ENCODE measurements at places on chromosomes 5 and 9.

- no peak for DNase-seq
Measured at GRCh38 chr9:78053627-78054026, 22.0 kb upstream of the GNAQ start.

DNA sequence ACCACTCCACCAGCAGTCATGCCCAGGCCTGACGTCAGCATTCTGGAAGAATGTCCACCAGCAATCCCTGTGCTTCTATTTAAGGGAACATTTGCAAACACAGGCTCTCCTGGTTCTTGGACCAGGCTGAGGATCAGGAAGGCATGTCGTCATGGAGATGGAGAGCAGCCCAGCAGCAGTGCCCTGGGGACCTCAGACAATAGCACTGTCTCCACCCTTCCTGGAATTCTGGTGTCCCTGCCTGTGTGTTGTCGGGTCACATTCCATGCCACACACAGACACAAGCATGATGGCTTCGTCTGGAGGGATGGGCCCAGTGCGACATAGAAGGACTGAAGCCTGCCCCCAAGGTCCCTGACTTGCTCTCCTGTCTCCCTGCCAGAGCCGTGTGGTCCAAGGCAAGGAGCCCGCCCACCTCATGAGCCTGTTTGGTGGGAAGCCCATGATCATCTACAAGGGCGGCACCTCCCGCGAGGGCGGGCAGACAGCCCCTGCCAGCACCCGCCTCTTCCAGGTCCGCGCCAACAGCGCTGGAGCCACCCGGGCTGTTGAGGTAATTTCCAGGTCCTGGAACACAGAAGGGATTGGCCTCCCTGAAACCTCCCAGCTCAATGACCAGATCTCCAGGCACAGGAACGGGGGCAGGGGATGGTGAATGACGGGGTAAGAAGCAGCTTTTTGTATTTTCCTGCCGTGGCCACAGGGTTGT, 43.8 kb downstream of the STOM start:
- DNase-seq: no peak

DNA sequence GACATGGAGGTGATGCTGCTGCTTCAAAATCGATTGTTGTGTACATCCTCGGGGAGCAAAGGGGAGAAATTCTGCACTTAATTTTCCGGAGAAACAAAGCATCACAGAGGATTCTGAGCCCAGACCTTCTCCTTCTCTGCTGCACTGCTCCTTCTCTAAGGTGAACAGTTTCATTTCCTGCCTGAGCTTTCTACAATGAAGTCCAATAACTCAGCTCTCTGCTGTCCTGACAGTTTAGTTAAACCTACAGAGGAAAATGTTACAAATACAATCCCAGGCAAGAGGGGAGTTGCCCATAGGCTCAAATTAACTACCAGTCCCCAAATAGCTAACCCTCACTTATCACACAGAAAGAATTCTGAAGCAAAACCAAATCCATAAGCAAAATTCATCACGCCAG, 206.3 kb downstream of the EFNA5 start:
- no peak for DNase-seq

GRCh38 chr9:38083858-38084555, 15.0 kb upstream of the SHB start:
- DNase-seq: no peak

GRCh38 chr5:132773601-132774355, 3.3 kb downstream of the SEPTIN8 start:
- peak; percentile 52 for DNase-seq

DNA sequence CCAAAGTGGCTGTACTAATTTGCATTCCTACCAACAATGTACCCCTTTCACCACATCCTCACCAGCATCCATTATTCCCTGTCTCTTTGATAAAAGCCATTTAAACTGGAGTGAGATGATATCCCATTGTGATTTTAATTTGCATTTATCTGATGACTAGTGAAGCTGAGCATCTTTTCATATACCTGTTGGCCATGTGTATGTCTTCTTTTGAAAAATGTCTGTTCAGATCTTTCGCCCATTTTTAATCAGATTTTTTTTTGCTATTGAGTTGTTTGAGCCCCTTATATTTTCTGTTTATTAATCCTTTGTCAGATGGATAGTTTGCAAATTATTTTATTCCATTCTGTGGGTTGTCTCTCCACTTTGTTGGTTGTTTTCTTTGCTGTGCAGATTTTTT, 121.0 kb upstream of the LRRTM2 start:
- no peak for DNase-seq

DNA sequence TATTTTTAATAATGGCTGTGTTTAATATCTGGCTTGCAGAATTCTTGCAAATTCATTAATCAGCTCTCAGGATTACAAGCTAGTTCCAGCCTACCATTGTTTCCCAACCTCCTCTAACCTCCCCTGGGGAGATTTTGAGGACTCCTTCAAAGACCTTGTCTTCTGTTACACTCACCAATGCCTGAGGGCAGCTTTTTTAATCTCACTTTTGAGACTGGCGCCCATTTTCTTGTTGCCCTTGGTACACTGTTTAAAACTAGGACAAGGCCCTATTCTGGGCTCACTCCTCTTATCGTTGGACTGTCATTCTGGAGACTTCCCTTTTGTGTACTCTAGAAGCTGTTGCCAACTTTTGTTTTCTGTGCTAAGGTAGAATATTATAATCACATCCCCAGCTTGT, 13.6 kb upstream of the EQTN start:
- DNase-seq: no peak

DNA sequence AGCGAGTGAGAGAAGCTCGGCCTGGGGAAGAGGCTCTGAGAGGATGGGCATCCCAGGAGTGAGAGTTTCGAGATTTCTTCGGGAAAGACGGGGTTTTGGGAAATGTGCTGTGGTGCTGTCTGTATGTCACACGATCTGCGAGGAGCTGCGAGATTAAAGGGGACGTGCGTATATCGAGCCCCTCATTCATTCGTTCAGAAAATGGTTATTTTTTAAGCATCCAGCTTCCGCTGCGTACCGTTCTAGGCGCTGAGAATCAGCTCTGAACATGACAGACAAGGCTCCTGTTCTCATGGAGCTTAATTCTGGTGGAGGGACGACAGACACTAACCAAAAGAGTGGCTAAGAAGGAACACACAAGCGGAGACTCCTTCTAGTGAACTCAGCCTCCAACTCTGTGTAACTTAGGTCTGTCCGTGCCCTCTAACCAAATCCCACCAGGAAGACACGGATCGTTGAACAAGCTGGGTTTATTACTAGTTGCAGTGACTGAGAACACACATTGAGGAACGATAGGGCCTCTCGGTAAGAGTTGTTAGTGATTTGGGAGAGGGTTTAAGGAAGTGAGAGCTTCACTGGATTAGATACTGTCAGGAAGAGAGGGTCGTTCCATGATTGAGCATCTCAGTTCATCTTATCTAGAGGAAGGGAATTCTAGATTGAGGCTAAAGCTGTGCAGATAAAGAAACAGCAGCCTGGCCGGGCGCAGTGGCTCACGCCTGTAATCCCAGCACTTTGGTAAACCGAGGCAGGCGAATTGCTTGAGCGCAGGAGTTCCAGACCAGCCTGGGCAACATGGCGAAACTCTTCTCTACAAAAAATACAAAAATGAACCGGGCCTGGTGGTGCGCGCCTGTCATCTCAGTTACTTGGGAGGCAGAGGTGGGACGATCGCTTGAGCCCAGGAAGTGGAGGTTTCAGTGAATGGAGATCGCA, 1.0 kb upstream of the FBXW11 start:
- no peak for DNase-seq

- DNase-seq: no peak
Measured at GRCh38 chr5:40984884-40985283, 75.6 kb downstream of the C7 start.

- peak; percentile 8 for DNase-seq
Measured at GRCh38 chr9:36632892-36633291, 60.2 kb downstream of the MELK start.

DNA sequence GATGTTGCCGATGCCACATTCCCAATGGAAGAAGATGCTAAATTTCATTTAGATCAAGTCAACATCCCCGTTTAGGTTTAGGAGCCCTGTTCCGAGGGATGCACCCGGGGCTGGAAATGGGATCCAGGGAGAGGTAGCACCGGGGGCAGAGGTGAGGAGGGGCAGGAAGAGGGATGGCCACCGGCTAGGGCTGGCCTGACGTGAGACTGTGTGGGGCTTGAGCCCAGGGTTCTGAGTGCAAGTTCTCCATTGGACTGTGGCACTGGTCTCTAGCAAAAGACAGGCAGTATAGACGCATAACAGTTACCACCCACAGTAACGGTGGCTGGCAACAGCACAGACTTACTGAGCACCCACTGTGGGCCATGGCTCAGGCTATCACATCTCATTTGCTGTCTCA, 209.0 kb upstream of the MVB12B start:
- no peak for DNase-seq

DNA sequence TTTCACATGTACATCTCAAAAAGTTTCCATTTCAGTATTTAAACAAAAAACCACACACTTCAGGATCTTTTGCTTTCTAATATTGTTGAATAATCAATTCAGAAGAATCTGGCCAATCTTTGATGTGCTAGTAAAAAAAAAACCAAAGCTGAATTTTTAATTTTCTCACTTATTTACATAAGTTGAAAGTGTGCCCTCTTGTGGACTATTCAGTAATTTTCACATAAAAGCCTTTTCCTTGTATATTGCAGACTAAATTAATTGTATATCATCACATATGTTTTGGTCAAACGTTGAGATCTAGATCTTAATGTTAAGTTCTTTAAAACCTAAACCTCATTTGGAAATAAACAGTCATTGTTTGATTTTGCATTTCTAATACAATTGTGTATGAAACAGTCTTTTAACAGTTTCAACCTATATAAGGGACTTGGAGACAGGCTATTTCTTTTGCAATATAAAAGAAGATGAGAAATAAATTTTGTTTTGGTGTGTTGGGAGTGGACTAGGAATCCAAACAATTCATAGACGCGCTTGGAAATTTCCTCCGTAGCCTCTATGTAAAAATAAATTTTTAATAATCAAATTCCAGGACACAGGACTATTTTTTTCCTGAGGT, 68.1 kb downstream of the NIPBL start:
- peak; percentile 12 for DNase-seq

DNA sequence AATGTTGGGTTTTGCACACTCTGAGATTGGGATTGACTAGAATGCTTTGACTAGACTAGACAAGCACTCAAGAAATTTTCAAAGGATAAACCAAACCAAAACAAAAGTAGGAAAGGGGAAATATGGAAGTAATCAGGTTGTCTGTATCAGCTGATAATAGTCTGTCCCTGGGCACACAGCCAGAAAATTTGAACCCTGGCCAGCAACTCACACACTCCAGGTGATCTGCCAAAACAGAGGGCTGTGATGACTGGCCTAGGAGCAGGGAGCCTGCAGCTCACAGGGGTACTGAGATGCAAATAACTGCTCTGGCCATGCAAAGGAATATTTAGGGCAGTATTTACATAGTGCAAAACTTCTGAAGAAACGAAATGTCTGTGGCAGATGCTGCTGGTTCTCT, 112.3 kb upstream of the SMIM23 start:
- DNase-seq: no peak

GRCh38 chr5:56190497-56190896, 42.6 kb downstream of the ANKRD55 start:
- no peak for DNase-seq

DNA sequence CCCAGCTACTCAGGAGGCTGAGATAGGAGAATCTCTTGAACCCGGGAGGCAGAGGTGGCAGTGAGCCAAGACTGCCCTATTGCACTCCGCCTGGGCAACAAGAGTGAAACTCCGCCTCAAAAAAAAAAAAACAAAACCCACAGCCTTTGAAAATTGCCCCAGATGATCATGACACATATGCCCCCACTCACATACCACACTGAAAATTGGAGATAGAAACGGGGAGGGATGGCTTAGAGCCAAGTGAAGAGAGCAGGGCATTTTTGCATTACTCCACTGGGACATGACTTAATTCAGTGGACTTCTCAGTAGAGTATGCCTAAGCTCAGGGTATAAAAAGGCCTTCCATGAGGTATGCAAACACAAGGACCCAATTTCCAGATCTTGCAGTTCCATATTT, 309.3 kb downstream of the BNC2 start:
- DNase-seq: no peak

DNA sequence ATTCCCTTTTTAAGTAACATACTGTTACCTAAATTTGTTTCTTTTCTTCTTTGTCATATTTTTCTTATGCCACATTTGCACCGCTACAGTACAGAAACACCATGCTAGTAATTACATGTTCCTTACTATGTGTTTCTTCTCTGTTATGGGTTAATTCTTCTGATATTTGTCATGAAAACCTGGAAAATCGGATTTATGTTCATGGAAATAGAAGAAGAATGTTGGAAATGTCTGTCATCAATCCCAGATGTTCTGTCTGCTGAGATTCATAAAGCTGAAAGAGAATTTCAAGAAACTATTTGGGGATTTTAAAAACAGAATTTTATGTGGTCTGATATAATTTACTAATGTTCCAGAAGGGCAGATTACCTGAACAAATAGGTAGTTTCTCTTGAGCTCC, 305.2 kb upstream of the NREP start:
- no peak for DNase-seq

Measured in K562 (cell line).